ENCODE measurements at places on chromosomes 2 and 18. TPM values are rescaled to one million over a fixed set of nuclear protein-coding genes. Genes with fewer than 3 reads are reported as not detected.

- no peak for DNase-seq
Observed at GRCh38 chr2:104804148-104804890, 49.6 kb upstream of the POU3F3 start.

Gene LTBP1
- 10.2 TPM for total RNA-seq

DNA sequence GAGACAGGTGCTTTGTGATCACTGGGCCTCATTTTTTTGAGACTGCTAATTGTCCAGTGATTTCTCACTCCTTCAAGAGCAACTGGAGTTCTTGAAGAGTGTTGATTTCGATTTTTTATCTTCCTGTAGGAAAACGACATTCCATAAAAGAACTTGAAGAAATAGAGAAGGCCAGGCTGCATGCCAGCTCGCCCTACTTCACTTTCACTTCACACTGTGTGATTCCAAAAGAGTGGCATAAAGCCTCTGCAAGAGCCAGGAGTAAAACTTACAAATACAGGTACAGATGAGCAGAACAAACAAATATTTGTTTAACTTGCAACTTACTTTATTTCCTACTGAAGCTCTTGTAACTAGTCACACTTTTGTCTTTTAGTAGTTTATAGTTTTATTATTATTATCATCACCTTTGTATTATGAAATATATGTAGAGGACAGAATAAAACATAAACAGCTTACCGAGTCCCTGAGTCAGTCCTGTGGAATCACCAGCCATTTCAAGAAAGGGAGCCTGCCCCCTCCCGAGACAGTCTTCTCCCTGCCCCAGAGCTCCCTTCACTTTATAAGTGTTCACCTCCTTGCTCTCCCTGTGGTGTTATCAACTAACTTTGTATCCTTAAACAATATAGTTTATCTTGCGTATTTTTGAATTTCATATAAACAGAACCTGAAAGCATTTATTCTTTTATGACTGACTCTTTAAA, 8.7 kb downstream of the FAM228A start:
- no peak for DNase-seq

DNA sequence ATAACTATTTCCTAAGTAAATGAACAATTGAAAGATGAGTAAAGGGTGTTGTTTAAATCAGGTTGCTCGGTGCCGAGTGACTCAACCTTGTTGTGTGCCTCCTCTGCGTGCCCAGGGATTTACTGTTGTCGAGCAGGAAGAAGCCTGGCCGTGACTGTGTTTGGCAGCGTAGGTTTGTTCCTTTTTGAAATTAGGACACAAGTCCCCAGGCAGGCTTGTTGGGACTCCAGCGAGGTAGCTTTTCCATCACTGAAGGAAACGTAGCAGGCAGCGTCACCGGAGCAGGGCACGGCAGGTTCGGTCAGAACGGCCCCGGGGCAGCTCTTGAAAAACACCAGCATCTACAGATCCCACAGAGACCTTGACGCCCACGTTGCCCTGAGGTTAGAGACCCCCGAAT, 48.6 kb downstream of the TMEM18 start:
- DNase-seq = no peak

- DNase-seq = no peak
Observed at GRCh38 chr2:60948926-60949579, 67.7 kb downstream of the REL start.

DNA sequence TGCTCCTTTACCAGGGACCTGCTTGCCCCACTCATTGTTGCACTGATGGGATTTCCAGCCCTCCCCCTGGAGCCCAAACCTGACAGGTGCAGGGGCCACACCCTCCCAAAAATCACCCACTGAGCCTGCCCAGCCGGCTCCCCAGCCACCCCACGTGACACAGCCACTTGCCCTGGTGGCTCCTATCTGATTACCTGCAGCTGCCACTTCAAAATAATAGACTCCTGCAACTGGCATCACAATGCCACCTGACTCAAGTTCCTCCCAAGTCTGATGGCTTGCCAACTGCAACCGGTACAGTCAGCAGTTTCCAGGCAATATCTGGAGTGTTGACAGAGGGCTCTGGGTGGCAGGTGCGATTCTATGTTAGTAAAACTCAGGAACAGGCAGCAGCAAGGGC, 66.2 kb downstream of the CRACDL start:
- peak; percentile 89 for DNase-seq

- DNase-seq = no peak
Observed at GRCh38 chr2:65291216-65292105, 63.8 kb downstream of the ACTR2 start.

GRCh38 chr2:232628466-232629128, 4.8 kb upstream of the EFHD1 start:
- DNase-seq = no peak

Gene CREG2
- total RNA-seq = not detected

GRCh38 chr2:42953216-42953615, 160.8 kb upstream of the HAAO start:
- DNase-seq = no peak

- no peak for DNase-seq
Observed at GRCh38 chr2:227677928-227678327, 11.3 kb downstream of the SCYGR5 start.

Gene LOXHD1
- not detected for total RNA-seq

GRCh38 chr18:64091526-64091925, 57.4 kb downstream of the LINC00305 start:
- DNase-seq = no peak

Gene RGPD4
- total RNA-seq = not detected

Gene STARD6
- total RNA-seq = not detected

GRCh38 chr2:62410015-62410453, 96.0 kb downstream of the TMEM17 start:
- DNase-seq = no peak

DNA sequence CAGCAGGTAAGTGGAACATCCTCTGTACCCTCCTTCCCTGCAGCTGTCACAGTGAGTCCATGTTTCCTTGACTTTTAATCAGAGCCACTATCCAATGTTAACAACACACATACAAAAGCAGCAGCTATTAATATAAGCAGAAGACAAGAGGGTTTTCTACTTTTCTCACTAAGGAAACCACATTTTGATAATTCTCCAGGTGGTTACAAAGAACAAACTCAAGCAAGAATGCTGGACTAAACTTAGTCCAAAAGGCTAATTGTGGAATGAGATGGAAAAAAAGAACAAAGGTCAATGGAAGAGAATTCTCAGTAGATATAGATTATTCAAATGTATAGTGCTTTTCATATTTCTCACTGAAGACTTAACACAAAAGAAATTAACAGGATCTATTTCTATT, 176.9 kb upstream of the SLC39A10 start:
- DNase-seq = no peak

Gene SERPINB5
- not detected for total RNA-seq

GRCh38 chr18:30328839-30329238, 713.7 kb downstream of the DSC3 start:
- DNase-seq = no peak

- DNase-seq = no peak
Observed at GRCh38 chr2:174602745-174603144, 5.1 kb upstream of the WIPF1 start.

GRCh38 chr2:172564376-172564775, 8.5 kb downstream of the PDK1 start:
- DNase-seq = no peak

DNA sequence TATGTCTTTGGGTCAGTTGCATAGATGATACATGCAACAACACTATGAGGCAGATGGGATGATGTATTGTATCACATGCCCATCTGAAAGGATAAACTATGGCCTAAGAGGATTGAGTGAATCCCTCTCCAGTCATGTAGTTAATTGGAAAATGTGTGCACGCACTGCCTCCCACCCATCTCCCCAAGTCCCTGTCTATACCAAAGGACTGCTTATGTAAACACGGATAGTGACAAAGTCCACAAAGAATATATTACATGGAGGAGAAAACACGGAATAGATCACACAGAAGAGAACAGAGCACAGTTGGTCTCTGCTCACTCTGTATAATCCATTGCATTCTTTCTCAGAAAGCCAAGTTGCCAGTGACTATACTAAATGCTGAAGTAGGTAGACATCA, 82.4 kb downstream of the NCKAP5 start:
- no peak for DNase-seq

Gene SNORC
- total RNA-seq = 1.8 TPM

Gene LIMS3
- 4.9 TPM for total RNA-seq

DNA sequence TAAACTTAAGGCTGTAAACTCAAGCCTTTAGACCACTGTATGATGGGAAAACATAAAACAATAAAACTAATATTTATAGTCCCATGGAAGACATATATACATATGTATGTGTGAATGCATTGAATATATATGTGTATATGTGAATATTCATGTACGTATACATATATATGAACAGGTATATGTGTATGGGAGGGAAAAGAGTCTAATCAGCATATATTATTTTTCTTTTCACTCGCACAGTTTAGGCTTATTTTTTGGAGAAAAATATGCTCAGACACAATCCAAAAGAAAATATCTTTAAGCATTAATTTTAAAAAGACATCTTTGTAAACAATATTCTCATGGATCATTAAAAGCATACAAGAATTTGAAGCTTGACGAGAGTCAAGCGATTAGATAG, 22.7 kb downstream of the COL4A4 start:
- no peak for DNase-seq

DNA sequence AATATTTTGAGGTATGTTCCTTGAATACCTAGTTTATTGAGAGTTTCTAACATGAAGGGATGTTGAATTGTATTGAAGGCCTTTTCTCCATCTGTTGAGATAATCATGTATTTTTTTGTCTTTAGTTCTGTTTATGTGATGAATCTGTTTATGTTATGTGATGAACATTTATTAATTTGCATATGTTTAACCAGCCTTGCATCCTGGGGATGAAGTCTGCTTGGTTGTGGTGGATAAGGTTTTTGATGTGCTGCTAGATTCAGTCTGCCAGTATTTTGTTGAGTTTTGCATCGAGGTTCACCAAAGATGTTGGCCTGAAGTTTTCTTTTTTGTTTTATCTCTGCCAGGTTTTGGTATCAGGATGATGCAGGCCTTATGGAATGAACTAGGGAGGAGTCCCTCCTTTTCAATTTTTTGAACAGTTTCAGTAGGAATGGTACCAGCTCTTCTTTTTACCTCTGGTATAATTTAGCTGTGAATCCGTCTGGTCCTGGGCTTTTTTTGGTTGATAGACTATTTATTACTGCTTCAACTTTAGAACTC, 71.9 kb downstream of the EPC2 start:
- DNase-seq = no peak

- DNase-seq = no peak
Observed at GRCh38 chr2:190488516-190489233, 45.8 kb downstream of the NEMP2 start.

- DNase-seq = no peak
Observed at GRCh38 chr2:183284606-183285005, 160.4 kb downstream of the NUP35 start.

DNA sequence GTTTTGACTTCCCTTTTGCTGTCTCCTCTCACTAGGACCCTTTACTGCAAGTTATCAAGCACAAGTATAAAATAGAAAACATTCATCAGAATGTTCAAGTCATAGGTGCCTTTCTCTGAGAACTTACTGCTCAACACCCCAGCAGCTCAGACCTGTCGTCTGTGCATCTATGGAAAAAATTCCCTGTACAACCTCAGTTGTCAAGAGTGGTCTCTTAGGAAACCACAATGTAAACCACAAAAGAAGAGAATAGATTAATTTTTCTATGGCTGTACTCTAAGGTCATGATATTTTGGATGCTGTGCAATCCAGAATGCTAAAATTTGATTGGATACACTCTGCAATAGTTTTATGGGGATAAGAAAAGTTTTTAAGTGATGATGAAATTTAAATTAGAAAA, 84.1 kb downstream of the RBMS1 start:
- DNase-seq = no peak

Gene ABHD1
- not detected for total RNA-seq

Gene RASGRP3
- 22.1 TPM for total RNA-seq

GRCh38 chr2:18301421-18302139, 258.9 kb downstream of the RDH14 start:
- no peak for DNase-seq

GRCh38 chr2:102442967-102443828, 20.2 kb downstream of the IL18RAP start:
- peak; percentile 16 for DNase-seq

DNA sequence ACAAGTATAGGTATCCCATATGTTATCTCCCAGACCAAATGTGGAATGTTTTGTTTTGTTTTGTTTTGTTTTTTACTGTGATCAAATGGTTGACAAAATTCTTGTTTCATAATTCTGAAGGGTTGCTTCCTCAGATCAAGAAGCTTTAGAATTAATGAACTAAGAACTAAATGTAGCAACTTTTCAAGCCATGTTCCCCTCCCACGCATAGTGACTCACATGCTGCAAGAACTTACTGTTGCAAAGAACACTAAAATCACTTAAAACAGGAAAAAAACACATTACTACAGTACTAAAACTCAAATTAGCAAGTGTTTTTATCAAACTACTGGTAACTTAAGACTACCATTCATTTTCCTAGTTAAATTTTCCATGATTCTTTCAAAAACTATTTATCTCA, 30.6 kb downstream of the HNRNPLL start:
- DNase-seq = no peak

GRCh38 chr2:241612156-241613016, 24.6 kb downstream of the THAP4 start:
- DNase-seq = no peak

DNA sequence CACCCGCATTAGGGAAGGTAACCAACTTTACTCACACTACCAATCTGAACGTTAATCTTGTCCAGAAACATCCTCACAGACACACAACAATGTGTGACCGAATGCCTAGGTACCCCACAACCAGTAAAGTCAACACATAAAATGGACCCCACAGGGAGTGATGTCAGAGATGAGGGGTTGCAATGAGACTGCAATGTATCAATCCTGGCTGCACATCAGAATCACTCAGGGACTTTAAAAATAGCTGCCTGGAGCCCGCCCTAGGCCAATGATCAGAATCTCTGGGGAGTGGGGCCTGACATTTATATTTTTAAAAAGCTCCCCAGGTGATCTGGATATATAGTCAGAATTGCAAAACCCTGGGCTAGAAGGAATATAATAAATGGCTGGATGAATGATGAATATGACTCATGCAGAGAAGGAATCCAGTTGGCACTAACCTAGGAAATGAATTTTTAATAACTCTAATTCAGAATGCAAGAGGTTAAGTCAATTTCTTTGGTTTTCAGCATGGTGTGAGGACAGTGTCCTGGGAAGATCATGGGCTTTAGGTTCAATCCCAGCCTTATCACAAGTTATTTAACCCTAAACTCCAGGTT, 92.8 kb downstream of the COLEC12 start:
- no peak for DNase-seq

DNA sequence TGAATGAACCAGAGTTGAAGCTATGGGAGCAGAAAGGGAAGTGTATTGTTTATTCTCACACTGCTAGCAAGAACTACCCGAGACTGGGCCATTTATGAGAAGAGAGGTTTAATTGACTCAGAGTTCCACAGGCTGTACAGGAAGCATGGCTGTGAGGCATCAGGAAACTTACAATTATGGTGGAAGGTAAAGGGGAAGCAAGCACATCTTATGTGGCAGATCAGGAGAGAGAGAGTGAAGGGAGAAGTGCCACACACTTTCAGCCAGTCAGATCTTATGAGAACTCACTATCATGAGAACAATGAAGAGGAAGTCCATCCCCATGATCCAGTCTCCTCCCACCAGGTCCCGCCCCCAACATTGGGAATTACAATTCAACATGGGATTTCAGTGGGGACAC, 383.2 kb upstream of the SLC14A2 start:
- no peak for DNase-seq

- DNase-seq = no peak
Observed at GRCh38 chr18:48996901-48997463, 46.2 kb upstream of the SMAD7 start.

GRCh38 chr18:24535527-24536295, 75.3 kb downstream of the HRH4 start:
- DNase-seq = no peak

Gene PARD3B
- total RNA-seq = 17.8 TPM

Gene SP5
- total RNA-seq = 0.78 TPM

Measured in body of pancreas (tissue), 4 donors.